Stimulated activated CD8-positive, alpha-beta memory T cell treated with anti-CD3 and anti-CD28 coated beads, Interleukin-15, amount 100 ng/mL, for 48 hours (primary cell): ENCODE measurements at places on chromosomes 2 and 18.
A peak's percentile ranks its signal among the peaks of the same experiment; 100 is the strongest.

- DNase-seq = no peak
Observed at GRCh38 chr2:191001624-191002023, 12.3 kb downstream of the STAT1 start.

GRCh38 chr2:200782251-200782650 is 29.5 kb upstream of the BZW1 start:
- DNase-seq = no peak

DNA sequence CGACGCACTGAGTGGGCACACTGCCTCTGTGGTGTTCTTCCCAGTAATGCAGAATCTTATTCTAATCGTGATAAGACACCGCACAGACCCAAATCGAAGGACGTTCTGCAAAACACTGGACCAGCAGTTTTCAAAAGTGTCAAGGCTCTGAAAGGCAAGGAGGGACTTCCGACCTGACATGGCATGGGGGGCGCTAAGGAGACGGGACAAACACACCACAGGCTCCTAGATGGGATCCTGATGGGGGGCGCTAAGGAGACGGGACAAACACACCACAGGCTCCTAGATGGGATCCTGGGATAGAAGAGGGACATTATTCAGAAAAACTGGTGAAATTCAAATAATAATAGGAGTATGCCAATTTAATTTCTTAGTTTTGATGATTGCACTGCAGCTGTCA is 191.4 kb downstream of the LDLRAD4 start:
- no peak for DNase-seq

GRCh38 chr2:178946494-178946893 is 103.4 kb downstream of the CCDC141 start:
- DNase-seq = no peak

DNA sequence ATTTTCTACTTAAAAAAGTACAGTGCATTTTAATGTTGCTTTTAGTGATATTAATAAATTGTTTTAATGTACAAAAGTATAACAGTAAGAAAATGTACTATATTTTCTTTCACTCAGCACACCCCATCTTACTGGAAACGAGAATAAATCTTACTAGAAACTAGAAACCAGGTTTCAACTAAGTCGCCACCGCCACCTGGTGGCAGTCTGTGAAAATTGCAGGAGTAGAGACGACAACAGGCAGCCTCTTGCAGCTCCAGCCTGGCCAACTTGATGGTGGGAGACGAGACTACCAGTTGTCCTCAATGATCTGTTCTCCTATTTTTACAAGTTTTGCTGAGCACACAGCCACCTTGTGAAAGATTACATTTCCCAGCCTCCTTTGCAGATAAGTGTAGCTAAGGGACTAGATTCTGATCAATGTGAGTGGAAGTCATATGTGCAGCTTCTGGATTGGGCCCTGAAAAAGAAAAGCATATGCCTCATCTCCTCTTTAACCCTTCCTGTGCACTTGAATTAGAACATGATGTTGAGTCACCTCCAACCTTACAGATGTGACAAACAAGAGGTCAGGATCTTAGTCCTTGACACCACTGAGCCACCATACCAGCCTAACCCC is 8.7 kb downstream of the OTOF start:
- peak; percentile 45 for DNase-seq

- peak; percentile 10 for DNase-seq
Observed at GRCh38 chr18:5238371-5238976, 41.4 kb upstream of the AKAIN1 start.

- no peak for DNase-seq
Observed at GRCh38 chr18:78378403-78378802, 601.2 kb upstream of the SALL3 start.

- no peak for DNase-seq
Observed at GRCh38 chr2:36618381-36618780, 20.4 kb upstream of the FEZ2 start.

DNA sequence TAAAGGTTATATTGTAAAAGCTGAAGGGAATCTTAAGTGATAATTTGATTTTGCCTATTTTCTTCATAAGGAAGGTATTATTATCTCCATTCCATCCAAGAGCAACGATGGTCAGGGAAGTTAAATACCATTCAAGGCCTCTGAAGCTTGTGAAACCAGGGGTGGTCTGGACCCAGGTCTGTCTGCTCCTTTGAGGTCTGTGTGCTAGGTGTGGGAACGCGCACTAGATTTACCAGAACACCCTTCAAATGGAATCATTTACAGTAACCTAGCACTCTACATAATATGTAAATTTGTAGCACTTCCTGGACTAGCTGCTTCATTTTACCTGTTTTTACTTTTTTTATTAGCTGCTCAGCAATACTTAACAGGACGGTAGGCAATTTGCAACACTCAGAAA is 6.4 kb upstream of the TRIB2 start:
- no peak for DNase-seq

DNA sequence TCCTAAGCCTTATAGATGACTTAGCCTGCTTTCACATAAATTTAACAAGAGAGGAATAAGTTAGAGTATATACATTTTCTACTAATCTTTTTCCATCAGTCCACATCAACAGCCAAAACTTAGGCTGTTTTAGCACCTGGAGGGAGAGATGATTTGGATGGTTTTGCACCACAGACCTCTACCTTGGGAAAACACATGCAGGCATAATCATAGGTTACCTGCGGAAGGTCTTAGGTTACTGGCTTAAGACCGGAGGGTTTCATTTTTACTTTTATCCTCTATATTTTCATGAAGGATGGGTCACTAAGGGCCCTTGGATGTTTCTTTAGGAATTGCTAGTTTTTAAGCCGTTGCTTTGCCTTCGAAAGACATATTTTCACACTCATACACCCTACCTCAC is 66.0 kb downstream of the MYO1B start:
- no peak for DNase-seq

GRCh38 chr2:12064153-12064552 is 317.7 kb downstream of the LPIN1 start:
- DNase-seq = no peak

DNA sequence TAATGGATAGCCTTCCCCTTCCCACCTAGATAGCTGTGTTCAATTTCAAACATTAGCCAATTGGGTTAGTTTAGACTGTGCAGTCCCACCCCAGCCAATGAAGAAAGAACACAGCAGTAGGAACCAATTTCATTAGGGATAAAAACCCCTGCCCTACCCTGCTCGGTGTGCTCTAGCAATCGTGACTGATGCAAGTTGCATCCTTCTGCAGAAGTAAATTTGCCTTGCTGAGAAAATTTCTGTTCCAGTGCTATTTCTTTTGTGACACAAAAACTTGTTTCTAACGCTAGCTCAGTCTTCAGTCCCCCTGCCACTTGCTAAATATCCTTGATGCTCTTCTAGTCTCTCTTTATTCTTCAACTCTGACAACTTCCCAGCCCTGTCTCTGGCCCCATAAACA is 15.2 kb upstream of the SAP130 start:
- no peak for DNase-seq

DNA sequence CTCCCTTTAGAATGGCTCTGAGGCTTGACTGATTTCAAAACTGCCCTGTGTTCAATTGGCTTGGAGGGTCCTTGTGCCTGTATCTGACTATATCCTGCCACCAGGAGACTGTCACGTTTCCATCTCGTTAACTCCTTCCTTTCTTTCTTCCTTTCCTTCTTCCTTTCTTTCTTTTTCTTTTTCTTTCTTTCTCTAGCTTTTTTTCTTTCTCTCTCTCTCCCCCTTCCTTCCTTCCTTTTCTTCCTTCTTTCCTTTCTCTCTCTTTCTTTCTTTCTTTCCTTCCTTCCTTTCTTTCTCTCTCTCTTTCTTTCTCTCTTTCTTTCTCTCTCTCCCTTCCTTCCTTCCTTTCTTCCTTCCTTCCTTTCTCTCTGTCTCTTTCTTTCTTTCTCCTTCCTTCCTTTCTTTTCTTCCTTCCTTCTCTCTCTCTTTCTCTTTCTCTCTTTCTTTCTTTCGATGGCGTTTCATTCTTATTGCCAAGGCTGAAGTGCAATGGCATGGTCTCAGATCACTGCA is 38.1 kb upstream of the EML6 start:
- no peak for DNase-seq

DNA sequence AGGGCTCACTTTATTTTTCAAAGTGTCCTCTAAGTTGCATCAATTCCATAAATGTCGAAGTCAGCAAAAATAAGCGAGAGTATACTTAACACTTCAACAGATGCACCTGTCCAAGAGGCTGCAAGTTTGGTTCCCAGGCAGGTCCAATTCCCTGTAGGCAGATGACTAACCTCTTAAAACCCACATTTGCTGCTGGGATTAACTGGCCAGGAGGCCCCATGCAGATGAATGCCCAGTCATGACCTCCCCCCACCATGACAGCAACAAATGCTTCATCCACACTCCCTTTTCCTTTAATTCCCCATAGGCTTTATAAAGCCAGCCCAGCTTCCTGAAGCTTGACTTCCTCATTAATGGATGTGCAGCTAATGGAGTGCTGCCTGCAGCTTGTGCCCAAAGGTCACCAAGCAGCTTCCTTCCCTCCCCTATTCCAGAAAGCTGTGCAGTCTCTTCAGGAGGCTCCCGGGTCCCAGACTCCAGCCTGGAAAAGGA is 35.7 kb downstream of the REEP1 start:
- DNase-seq = no peak

GRCh38 chr2:193776988-193777387 is 1582.3 kb upstream of the TMEFF2 start:
- DNase-seq = no peak

DNA sequence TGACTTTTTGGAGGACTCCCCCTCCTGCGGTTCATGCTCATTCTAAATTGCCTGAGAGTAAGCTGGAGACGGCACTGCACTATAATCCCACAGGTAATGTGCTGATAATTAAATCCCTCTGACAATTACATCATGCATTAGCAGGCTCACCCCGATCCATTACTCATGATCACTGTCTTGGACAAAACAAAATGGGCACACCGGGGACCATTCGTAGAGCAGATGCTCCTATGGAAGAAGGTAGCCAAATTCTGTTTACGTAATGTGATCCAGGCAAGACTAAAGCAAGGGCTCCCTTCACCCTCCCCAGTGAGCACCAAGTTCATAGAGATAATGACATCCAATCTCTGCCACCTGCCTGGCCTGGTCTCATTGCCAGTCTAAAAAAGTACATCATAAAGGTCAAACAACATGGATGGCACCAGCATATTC is 657.1 kb upstream of the SOX11 start:
- DNase-seq = no peak

- no peak for DNase-seq
Observed at GRCh38 chr2:177400337-177400923, 7.9 kb downstream of the AGPS start.

DNA sequence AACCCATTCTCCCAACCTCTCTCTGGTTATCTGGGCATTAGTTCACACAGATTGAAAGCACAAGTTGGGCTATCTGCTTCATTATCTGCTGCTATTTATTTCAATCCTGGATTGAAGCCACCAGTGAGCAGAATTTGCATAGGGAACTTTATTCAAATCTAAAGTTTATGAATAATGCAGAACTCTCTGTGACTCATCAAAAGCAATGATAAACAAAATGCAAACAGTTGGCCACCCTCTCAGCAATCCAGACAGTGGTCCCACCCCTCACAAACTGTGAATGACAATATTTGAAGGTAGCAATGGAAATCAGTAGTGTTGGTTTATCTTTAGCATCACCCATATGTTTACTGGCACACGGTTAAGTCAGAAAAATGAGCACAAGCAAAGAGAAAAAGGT is 106.8 kb upstream of the TMEM178A start:
- no peak for DNase-seq

- no peak for DNase-seq
Observed at GRCh38 chr2:61633250-61633649, 95.1 kb upstream of the XPO1 start.

DNA sequence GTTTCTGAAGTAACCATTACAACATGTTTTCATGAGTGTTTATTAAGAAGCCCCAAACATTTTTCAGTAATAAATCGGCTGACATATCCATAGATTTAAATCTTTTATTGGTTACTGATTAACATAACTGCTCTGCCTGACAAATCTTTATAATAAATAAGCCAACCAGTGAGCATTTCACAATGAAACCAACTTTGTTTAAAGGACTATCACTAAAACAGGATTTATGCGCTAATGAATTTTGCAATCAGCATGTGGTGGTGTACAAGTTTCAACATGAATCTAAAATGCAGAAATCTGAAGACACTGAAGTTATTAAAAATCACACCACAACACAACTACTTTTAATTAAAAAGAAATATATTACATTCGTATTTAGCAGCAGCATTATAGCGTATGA is 166.7 kb downstream of the MEIS1 start:
- DNase-seq = no peak

- no peak for DNase-seq
Observed at GRCh38 chr2:142937347-142937746, 59.9 kb downstream of the KYNU start.

- DNase-seq = no peak
Observed at GRCh38 chr2:235098736-235099494, 147.1 kb downstream of the SH3BP4 start.

GRCh38 chr2:15748736-15749323 is 157.2 kb downstream of the DDX1 start:
- DNase-seq = no peak

GRCh38 chr2:205366336-205367060 is 315.8 kb upstream of the NRP2 start:
- DNase-seq = no peak

GRCh38 chr2:119841550-119841949 is 81.8 kb downstream of the PTPN4 start:
- no peak for DNase-seq

GRCh38 chr2:24521162-24521857 is 30.3 kb downstream of the NCOA1 start:
- DNase-seq = no peak

DNA sequence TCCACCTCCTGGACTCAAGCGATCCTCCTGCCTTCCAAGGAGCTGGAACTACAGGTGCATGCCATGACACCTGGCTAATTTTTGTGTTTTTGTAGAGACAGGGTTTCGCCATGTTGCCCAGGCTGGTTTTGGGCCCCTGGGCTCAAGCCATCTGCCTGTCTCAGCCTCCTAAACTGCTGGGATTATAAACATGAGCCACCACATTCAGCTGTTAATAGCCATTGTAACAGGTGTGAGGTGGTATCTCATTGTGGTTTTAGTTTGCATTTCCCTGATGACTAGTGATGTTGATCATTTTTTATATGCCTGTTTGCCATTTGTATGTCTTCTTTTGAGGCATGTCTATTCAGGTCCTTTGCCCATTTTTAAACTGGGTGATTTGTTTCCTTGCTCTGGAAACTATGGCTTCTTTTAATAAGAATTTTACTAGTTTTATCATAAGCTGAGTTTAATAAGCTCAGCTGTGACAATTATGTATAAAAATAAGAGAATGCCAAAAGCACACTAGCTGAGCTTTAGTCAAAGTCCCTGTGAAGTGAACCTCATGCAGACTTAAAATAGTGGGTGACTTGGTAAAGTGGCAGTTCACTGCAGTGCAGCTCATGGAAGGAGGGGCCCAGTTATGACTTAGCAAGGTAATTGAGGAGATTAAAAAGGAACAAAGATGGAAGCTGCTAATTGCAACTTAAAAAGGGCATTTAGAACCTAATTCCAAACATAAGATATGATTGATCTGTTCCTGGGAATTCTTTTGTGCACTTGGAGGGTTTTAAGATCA is 465.1 kb downstream of the TGIF1 start:
- no peak for DNase-seq

- DNase-seq = no peak
Observed at GRCh38 chr18:69557282-69557681, 156.6 kb downstream of the DOK6 start.

GRCh38 chr2:104109356-104109755 is 744.6 kb upstream of the POU3F3 start:
- DNase-seq = no peak

GRCh38 chr2:184452907-184453306 is 145.4 kb upstream of the ZNF804A start:
- DNase-seq = no peak
